COLO829 (cell line): ENCODE measurements at places on chromosomes 11 and 22.

GRCh38 chr11:8705146-8705545, 22.6 kb downstream of the RPL27A start:
- no peak for DNase-seq

DNA sequence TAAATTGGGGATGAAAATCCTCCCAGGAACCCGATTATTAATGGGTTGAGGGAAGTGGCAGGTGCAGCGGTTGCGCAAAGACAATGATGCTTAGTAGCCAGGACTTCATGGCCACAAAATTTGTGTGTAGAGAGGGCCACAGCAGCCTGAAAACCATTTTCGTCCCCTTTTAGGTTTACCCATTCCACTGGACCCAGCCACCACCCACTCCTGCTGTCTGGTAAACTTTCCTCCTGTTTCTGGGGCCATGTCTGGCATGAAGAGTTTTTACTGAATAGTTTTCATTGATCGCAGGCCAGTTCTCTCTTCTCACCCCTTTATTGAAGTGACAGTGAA, 69.5 kb upstream of the SYT13 start:
- no peak for DNase-seq

DNA sequence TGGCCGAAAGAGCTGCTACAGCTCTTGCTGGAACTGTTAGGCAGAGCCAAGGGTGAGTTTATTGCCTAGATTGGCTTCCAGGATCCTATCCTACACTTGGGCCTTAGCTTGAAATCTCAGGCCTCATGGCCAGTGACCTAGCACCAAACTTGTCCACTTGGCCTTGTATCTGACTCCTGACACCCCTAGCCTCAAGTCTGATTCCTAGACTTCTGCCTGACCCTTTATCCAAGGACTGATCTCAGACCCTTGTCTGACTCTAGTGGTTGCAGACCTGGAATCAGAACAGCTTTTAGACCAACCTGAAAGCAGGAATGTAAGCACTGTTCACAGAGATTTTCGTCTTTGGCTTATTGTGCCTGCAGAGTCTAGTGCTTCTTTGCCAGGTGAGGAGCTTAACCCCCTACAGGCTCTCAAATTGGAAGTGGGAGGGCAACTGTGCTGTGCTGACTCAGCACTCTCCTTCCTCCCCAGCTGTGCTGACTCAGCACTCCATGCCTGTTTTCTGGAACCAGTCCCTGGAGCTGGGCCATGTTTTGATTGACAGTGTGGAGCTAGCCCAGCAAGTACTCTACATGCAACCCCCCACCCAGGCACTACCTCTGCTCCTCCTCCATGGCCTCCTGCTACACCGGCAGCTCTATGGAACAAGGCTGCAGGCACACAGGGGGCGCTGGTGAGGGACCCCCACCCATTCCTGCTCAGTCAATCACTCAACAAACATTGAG, 35.1 kb downstream of the RRP8 start:
- no peak for DNase-seq

GRCh38 chr11:32215157-32215556, 124.3 kb downstream of the RCN1 start:
- no peak for DNase-seq

- DNase-seq, result no peak
Observed at GRCh38 chr11:16805938-16806337, 67.5 kb downstream of the C11orf58 start.

DNA sequence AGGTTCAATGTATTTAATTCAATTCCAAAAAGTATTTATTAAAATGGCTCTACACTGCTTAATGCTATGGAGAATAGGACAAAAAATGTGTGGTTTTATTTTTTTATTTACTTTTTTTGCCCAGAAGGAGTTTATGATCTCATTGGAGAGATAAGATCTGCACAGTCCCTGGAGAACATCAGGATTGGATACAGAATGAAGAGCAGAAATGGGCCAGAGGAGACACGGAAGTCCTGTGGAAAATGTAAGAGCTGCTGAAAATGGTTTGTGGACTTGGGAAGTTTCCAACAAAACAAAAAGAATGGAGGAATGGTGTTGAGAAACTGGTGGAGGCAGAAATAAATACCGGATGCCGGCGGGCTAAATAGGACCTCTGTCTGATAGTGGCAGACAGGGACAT, 554.6 kb downstream of the OPCML start:
- no peak for DNase-seq

GRCh38 chr11:120305286-120305685, 19.8 kb upstream of the TLCD5 start:
- no peak for DNase-seq

DNA sequence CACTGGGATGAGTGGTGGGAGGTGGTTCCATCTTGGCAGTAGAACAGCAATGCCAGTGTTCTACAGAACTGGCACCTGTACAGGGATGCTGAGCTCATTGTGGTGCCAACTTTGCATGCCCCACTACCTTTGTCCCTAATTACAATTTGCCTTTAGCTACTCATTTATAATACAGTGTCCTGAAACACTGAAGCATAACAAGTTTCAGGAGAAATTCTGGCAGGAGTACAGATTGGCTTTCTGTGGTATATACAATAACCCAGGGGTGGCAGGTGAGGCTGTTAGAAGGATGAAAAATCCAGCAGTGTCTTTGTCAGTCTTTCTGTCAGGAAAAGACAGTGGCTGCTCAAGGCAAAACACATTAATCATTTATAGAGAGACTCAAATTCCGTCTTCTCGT, 240.3 kb downstream of the FAM76B start:
- no peak for DNase-seq

DNA sequence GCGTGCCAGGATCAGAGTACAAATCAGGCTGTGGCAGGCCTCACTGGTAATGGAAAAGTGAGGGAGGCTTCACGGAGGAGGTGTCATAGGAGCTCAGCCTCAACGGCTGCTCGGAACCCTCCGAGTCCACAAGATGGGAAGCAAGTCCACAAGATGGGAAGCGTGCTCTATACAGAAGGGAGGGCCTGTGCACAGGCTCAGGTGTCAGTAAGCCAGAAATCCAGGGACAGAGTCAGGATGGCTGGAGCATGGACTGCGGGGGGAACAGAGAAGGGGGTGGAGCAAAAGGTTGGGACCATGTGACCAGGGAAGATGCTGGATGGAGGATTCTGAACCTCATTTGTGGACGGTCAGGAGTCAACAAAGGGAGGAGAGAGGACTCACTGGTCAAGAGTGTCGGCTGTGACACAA, 3.4 kb upstream of the DPP3 start:
- no peak for DNase-seq

DNA sequence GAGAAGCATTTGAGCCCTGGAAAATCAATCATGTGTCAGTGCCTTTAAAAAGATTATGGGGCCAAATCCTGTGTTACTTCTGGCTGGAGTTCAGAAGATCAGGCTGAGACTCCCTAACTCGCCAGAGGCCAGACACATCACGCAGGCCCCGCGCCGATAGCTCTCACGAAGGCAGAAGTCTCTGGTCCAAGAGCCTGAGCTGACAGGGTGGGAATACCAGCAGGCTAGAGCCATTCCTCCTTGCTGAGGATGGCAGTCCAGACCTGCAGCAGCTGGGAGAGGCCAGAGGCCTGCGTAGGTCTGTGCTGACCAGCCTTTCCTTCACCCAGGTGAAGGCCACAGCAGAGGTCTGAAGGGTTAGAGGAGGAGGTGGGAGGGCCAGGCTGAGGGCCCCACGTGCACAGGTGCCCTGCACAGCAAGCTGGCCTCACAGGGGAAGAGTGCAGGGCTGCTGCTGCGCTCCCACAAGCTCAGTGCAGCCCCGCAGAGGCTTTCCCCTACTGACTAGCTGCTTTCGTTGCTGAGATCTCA, 52.9 kb downstream of the ST14 start:
- no peak for DNase-seq

DNA sequence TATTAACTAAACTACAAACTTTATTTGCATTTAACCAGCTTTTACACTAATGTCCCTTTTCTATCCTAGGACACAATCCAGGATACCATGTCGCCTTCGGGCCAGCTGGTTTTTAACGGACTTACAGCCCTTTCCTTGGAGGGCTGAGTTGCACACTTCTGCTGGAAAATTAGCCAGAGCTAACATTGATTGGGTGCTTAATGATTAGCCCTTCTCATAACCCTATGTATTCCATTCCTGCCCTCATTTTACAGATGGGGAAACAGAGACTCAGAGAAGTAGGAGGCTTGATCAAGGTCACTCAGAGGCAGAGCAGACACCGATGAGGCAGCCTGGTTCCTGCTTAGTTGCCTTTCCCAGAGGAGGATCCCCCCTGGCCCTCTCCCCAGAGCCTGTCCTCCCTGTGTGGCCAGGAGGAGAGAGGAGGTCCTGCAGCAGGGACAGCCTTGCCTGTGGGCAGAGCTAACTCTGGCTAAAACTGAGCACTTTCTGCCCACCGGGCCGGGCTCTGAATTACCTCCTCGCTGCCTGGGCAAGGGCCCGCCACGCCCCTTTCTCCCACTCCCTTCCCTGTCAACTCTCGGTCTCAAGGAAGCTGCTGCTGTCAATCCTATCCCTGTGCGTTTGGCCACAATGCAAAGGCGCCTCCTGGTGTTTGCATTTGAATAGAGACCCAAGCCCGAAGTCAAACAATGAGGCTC, 59.6 kb upstream of the PAX6 start:
- DNase-seq, result peak; percentile 51

DNA sequence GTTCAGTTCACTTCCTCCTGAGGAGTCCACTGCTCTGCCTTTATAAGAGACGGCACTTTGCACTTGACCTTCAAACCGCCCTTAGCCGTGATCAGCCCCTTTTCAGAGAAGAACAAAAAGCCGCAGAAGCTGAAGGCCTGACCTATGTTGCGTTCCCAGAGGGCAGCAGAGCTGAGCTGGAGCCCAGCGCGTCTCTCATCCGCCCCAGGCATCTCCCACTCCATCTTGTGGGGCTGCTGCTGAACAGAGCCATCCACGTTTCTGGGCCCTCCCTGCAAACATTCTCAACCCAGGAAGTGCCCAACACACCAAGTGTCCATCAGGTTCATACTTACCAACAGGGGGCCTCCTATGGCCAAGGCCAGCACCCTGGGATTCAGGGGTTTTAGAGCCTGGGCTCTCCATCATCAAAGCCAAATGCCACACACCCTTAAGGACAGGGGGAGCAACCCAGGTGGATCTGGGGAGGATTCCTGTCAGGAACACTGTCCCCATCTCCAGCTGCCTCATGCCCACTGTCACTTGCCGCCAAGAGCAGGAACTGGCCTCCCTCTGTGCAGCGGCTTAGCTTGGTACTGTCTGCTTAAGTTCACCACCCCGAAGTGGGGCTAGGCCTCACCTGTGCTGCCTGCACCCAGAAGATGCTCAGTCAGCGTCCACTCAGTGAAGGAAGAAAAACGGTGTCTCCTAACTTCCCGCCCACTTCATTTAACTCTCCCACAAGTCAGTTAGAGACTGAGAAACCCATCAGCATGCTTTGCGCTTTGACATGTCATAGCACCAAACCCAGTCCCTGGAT, 16.0 kb upstream of the EFCAB6 start:
- no peak for DNase-seq

DNA sequence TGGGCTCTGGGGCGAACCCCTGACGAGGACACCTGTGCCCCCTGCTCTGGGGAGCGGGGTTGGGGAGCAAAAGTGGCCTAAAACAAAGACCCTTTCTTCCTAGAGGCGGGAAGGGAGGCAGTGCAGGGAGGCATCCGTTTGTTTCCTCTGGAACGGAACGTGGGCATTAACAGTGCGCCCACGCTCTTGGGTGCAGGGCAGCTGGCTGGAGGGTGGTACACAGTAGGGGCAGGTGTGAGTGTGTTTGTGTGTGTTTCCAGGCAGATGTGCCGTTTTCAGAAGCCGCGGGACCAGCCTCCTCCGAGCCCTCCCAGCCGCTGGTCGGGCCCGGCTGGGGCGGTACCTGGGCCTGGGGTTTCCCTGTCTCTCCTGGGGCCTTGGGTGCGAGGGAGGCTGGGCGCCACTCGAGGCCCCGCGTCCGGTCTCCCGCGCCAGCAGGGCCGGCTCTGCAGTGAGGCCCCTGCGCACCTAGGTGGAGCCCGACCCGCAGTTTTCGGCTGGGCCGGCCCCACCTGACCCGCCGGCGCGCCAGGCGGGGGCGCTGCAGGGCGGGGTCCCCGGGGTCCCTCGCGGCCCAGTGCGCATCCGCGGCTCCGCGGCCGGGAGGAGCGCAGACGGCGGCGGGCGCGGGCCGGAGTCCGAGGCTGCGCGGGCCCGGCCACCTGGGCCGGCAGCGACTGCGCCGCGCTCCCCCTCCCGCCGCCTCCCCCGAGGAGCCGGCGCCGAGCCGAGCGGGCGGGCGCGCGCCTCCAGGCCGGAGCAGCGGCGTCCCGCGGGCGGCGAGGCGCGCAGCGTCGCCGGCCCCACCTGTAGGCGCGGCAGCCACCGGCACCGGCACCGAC, 1252.7 kb downstream of the BRD1 start:
- DNase-seq, result peak; percentile 28

GRCh38 chr11:45660729-45661438, 4.5 kb downstream of the CHST1 start:
- no peak for DNase-seq

- no peak for DNase-seq
Observed at GRCh38 chr11:119853581-119854360, 124.8 kb upstream of the NECTIN1 start.

- DNase-seq, result peak; percentile 32
Observed at GRCh38 chr11:113991170-113991569, 16.3 kb downstream of the HTR3A start.

- DNase-seq, result no peak
Observed at GRCh38 chr22:28413612-28414399, 265.8 kb downstream of the TTC28 start.
